ENCODE measurements at places on chromosomes 4 and X.
A peak's percentile ranks its signal among the peaks of the same experiment; 100 is the strongest.

DNA sequence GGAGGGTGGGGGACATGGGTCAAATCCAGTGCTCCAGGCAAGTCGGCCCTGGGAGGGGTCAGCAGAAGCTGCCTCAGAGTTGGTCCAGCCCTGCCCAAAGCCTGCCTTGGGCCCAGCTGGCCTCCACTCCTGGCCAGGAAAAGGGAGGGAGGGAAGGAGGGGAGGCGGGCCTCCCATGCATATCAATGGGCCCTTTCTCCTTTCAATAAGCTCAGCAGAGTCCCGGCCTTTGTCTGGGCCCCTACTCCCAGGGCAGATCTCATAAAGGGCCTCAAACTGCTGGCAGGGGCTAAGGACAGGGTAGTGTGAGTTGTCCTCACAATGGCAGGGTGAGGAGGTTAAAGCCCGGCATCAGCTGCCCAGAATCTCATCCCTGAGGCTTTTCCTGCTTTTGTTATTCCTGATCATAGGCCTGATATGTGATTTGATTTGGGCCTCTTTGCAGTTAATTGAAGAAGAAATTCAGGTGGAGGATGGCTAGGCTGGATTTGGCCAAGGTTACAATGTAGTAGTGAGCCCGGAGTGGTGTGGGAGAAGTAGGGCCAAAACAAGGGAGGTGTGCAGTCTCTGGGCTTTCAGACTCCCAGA is 121.1 kb upstream of the ATP6AP2 start:
- no peak for DNase-seq

GRCh38 chr4:3098346-3098745 is 23.9 kb downstream of the HTT start:
- no peak for DNase-seq

DNA sequence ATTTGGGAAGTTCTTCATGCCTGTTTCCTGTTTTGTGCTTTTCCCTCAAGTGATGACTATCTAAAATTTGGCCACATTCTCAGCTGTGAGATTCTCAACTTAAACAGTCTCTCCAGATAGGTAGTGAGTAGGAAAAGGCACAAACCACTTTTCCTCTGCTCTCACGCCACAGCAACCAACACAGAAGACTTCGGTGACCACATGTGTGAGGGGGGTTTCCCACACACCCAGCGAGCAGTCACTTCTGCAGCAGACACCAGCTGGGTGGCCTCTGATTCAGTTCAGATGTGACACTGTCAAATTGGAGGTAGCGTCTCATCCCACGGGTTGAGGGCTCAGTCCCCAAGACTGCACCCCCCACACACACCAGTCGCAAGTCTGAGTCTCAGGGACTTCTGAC is 25.1 kb upstream of the CLDN34 start:
- peak; percentile 78 for DNase-seq

DNA sequence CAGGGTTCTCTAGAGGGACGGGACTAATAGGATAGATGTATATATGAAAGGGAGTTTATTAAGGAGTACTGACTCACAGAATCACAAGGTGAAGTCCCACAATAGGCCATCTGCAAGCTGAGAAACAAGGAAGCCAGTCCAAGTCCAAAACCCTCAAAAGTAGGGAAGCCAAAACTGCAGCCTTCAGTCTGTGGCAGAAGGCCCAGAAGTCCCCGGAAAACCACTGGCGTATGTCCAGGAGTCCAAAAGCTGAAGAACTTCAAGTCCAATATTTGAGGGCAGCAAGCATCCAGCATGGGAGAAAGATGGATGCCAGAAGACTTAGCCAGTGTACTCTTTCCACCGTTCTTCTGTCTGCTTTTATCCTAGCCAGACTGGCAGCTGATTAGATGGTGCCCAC is 227.2 kb downstream of the KCTD8 start:
- no peak for DNase-seq

DNA sequence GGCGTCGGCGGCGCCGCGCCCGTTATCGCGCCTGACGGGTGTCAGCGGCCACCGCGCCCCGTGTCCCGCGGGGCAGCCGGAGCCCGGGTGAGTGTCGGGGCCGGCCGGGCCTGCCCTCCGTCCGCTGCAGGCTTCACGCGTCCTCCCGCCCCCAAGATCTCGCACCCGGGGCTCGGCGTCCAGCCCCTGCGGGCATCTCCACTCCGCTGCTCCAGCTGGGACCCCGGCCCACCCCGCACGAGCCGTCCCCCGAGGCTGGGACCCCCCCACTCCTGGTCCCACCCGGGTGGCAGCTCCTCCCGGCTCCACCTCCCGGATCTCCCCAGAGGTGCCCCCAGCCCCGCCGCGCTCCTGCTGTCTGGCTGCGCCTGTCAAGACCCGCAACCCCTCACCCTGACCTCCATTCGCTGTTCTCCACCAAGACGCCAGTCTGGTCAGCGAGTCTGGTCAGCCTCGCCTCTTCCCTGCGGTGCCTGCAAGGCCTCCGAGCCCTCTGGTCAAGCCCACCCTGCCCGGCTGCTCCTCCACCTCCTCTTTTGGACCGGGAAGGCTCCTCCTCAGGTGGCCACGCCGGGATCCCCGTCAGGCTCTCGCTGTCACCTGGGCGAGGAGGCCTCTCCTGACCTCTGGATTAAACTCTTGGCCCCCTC is 66.0 kb upstream of the NKX1-1 start:
- no peak for DNase-seq

DNA sequence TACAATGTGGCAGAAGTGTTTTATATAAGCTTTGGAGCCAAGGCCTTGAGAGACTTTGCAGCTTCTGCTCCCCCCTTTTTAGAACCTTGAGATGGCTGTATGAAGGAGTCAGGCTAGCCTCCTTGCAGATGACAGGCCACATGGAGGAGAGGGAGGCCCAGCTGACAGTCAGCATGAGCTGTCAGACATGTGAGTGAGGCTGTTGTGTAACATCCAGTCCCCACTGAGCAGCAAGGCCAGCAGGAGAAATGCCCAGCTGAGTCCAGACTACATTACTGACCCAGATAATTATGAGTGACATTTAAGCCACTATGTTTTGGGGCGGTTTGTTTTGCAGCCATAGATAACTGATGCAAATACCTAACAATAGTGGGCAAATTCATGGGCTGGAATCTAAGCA is 515.3 kb upstream of the ARX start:
- DNase-seq, result no peak

DNA sequence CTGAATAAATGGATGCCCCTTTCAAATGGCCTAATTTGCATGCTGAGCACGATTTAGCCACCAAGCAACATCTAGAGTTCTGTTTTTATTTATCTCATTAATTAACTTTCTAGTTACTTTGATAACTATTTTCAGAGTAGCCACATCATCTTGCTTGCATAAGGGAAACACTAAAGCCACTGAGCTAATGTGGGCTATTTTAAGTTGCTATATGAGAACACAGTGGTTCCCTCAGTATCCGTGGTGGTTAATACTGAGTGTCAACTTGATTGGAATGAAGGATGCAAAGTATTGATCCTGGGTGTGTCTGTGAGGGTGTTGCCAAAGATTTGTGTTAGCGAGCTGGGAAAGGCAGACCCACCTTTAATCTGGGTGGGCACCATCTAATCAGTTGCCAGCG is 25.4 kb upstream of the HPSE start:
- DNase-seq, result no peak

DNA sequence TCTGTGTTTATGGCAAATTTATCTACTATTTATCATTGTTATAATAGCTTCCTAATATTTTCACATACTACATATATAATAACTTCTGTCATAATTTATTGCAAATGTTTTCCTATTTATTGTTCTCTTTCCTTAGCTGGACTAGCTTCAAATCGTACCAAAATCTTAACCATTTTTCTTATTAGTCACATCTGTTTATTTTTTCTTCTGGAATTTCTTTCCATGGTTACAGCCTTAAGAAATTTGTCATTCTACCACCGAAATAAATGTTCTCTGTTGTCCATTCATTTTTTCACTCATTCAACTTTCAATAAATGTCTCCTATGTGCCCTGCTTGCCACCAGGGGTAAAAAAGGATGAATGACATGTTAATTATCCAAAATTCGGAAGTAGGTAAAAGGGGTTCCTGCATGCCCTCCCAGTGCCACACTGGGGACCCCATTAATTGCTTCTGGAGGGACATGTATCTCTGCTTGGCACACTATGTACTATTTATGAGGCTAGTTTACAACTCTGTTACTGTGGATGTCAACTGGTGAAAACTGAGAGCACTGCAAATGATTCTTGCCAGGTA is 182.1 kb downstream of the SH3KBP1 start:
- no peak for DNase-seq

DNA sequence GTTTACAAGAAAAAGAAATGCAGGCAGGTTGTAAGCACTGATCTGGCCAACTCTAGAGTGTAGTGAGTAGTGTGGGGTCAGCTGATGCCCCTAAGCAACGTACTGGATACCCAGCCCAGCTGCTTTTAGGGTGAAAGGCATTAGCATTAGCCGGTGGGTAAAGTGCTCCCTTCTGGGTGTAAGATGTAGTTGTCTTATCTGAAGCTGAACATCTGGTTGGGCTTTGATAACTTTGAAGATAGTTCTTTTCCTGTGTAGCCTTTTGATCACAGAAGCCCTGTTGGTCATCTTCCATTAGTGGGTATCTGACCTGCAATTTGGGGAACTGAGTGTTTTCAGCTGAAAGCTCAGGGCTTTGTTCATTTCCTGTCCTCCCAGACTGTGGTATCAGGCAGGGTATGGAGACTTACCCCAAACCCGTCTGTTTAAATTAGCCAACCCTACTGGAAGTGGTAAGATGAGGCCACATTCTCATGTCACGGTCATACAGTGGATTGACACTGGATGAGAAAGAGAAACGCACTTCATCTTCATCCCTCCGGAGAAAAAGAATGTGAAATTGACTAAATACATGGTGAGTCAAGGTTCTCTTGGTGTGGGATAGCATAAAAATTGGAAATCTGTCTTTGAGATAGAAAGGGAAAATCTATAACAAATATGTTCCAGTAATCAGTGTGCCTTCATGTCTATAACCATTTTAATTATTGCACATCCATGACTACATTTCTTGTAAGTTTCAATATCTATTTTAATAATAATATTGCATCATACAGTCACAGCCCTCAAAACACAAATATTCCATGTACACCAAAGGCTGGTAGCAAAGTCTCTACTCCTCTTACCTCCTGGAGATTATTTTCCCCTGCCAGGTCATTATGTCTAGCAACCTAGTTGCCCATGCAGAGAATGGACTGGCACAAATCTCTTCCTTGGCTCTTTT is 8.7 kb downstream of the RHOH start:
- peak; percentile 57 for DNase-seq

DNA sequence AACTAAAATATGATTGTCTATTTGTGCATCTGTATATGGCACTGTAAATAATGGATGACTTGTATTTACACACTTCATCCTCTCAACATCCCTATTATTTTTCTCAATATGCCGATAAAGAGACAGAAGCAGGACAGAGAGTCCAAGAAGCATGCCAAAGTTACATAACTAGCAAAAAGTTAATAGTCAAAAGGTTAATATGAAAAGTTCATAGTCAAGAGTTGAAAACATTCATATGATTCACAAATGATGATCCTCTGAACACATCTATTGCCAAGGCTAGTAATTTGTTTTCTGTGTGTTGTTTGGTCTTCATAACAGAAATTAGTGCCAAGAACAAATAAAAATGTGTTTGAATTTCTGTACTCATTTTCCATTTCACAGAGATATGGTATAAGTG is 231.0 kb downstream of the ADAMTS3 start:
- DNase-seq, result no peak

GRCh38 chr4:158808399-158808798 is 39.6 kb downstream of the FNIP2 start:
- no peak for DNase-seq

GRCh38 chr4:67573193-67573592 is 14.7 kb downstream of the STAP1 start:
- DNase-seq, result peak; percentile 28

GRCh38 chrX:63657821-63658220 is 127.2 kb downstream of the ARHGEF9 start:
- DNase-seq, result no peak

DNA sequence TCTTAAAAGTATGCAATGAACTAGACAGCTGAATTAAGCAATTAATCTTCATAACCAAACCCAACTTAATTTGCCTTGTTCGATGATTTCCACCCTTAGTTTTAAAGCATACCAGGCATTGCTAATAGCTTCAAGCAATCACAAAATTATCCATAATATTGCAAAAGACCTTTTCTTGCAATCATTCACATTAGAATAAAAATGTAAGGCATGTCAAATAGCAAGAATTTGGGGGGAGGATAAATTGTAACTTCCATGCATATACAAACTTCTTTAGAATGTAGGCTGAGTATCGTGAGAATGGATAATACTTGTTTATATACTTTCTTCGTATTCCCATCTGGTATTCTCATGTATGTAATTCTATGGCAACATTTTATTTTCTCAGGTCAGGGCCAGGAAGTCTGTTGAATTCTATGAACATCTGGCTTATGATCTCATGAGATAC is 28.7 kb upstream of the BMP2K start:
- no peak for DNase-seq

GRCh38 chr4:98572697-98573096 is 85.7 kb downstream of the TSPAN5 start:
- no peak for DNase-seq

DNA sequence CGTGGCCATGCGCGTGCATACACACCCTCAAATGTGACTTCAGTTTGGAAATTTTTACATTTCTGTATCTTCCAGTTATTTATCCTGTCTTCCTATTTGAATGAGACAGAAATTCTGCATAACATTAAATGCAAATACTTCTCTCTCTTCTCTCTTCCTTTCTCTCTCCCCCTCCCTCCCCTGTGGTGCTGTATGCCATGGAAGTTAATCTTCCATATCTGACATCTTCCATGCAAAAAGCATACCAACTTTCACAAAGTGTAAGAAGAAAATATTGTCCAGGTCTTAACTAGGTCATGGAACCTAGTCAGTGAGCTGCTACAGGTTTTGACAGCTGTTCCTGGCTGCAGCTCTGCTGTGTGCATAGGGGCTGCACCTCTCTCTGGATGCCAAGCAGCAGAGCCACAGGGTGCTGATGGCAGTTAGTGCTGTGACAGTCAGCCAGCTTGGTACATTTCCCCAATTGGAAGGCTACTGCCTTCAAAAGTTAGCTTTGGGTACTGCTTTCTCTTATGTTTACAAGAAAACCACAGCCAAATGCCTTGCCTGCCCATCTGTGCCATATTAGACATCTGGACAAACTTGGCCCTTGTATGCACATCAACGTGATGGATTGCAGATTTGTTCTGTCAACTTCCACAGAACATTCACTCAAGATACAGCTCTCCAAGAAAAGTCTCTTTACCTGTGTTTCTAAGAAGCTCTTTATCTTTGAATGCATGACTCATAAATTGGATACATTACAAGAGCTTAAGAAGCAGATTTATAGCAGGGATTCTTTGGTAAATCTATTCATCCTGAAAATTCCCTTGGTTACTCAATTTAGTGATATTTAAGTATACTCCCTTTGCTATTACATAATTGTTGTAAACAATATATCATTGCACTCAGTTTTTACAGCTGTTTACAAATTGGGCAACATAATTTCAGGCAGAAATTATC is 623.8 kb downstream of the EPHA5 start:
- DNase-seq, result no peak

GRCh38 chrX:37509349-37509748 is 62.1 kb upstream of the LANCL3 start:
- DNase-seq, result no peak

DNA sequence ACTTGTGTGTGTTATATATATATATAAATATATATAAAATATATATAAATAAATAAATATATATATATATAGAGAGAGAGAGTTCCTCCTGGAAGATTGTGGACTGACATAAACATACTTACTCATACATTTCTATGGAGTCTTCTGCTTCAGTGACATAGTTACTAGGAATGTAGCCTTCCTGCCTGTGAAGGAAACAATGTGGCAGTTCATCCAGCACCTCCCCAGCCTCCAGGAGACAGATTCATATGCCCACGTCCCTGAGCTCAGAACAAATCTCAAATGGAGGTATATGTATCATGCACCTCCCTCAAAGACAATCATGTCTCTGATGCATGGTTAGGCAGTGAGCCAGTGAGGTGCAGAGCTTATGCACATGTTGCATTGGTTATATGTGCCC is 11.4 kb upstream of the TIMM8A start:
- DNase-seq, result no peak

Measured in T-helper 2 cell treated with Interferon-gamma antibody and Interleukin-4, amounts not matched to agents 5 μg/mL and 100 μg/mL, for 36 hours (primary cell).